ENCODE measurements at places on chromosomes 2 and 18.

- H3K27me3 ChIP-seq: no peaks in the 10 kb centered on the region
- no peaks in the 10 kb centered on the region for H3K36me3 ChIP-seq
Measured at GRCh38 chr2:225980372-225980771, 580.9 kb downstream of the NYAP2 start.

DNA sequence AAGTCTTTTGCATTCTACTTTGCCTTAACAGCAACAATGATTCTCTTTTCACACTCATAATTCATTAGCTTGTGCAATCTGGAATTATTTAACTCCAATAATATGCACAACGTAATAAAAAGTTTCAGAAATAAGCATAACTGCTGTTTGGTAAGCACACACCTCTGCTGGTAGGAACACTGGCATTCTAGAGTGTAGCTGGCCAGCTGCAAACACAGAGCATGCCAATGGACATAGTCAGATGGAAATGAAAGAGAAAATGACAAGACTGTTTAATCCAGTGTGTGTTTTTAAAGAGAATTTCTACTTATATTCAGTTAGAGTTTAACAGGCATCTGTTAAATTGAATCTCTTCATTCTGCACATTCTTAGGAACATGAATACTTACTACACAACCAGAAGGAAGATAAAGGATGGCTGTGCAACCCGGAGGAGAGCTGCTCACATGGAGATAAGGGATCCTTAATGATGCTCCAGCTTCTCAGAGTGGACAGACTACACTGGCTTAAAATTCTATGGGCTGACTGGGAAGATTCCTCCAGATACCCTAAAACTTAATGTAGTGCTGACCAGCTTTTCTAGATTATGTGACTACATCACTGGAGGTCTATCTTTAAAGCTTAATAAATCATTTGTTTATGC, 94.6 kb upstream of the CHAC2 start:
- DNase-seq: peak; percentile 2
- H3K36me3 ChIP-seq: peaks cover 3% of the 10 kb centered on the region
- no peak overlapping the region for H3K27ac ChIP-seq
- no peak overlapping the region for H3K4me3 ChIP-seq
- no peaks in the 10 kb centered on the region for H3K27me3 ChIP-seq

GRCh38 chr2:166463640-166464039, 30.4 kb downstream of the SCN7A start:
- no peak overlapping the region for H3K27ac ChIP-seq
- no peaks in the 10 kb centered on the region for H3K4me1 ChIP-seq
- H3K36me3 ChIP-seq: no peaks in the 10 kb centered on the region

GRCh38 chr2:116487336-116487735, 1327.2 kb upstream of the DDX18 start:
- no peaks in the 10 kb centered on the region for H3K27me3 ChIP-seq
- no peak for DNase-seq
- no peak overlapping the region for H3K27ac ChIP-seq
- no peak overlapping the region for H3K4me3 ChIP-seq
- H3K4me1 ChIP-seq: no peaks in the 10 kb centered on the region
- no peaks in the 10 kb centered on the region for H3K36me3 ChIP-seq

GRCh38 chr18:10290638-10291235, 163.7 kb upstream of the APCDD1 start:
- no peak for DNase-seq
- no peaks in the 10 kb centered on the region for H3K36me3 ChIP-seq
- H3K27me3 ChIP-seq: no peaks in the 10 kb centered on the region
- H3K27ac ChIP-seq: no peak overlapping the region

DNA sequence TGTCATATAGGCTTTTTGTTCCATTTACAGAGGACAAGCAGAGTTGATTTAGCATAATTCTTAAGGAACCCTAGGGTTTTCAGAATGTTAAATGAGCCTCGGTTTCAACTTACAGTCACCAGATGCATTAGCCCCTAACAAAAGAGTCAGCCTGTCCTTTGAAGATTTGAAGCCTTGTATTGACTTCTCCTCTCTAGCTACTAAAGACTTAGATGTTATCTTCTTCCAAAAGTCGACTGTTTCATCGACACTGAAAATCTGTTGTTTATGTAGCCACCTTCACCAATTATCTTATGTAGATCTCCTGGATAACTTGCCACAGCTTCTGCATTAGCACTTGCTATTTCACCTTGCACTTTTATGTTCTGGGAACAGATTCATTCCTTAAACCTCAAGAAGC, 31.6 kb upstream of the SOX11 start:
- no peak overlapping the region for H3K27ac ChIP-seq
- H3K4me3 ChIP-seq: no peak overlapping the region
- no peaks in the 10 kb centered on the region for H3K4me1 ChIP-seq
- DNase-seq: no peak
- H3K36me3 ChIP-seq: no peaks in the 10 kb centered on the region

- DNase-seq: peak; percentile 96
- H3K36me3 ChIP-seq: no peaks in the 10 kb centered on the region
- no peak overlapping the region for H3K4me3 ChIP-seq
- no peaks in the 10 kb centered on the region for H3K27me3 ChIP-seq
- H3K27ac ChIP-seq: peak overlapping the region; percentile 68
Measured at GRCh38 chr2:72115110-72116080, 32.3 kb downstream of the CYP26B1 start.

DNA sequence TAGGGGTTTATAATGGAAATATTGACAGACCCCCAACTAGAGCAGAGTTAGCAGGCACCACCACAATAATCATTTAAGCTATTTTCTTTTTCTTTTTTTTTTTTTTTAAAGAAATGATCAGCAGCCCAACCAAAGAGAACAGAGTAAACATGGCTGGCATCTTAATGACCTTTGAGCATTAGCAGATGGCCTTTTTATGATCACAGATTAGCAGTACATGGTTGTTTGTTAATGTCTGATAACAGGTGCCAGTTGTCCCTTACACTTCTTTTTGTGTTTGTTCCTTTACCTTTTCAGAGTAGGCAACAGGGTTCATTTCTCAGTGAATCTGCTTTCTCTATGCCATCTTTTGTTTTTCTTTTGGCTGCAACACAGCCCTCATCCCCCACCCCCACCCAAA, 747.0 kb downstream of the BCL11A start:
- H3K36me3 ChIP-seq: no peaks in the 10 kb centered on the region
- peaks cover 9% of the 10 kb centered on the region for H3K4me1 ChIP-seq
- DNase-seq: no peak
- no peaks in the 10 kb centered on the region for H3K27me3 ChIP-seq
- no peak overlapping the region for H3K4me3 ChIP-seq

DNA sequence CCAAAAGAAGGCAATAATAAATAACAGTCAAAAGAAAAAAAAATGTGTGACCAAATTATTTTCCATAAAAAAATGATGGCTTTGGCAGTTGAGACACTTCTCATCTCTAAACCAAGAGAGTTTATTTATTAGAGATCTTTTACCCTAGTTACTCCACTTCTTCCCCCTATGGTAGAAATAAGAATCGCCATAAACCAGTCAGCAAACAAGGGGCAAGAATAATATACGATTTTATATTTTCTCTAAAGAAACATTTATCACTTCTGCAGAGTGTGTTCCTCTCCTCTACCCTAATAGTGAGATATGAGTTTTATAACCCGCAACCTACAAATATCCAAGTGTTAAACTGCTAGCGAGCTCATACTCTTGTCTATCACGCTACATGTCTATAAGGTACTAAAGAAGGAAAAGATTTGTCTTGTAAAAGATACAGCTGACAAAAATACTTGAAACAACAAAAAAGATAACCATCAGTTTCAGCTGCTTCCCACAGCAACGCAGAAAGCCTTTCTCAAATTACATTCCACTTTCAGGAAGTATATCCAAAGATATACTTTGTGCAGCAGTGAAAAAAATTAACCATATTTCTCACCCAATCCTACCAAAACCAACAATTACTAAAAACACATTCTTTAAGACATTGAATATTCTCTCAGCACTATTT, 2.3 kb downstream of the RNF103 start:
- peak overlapping the region; percentile 88 for H3K4me3 ChIP-seq
- H3K36me3 ChIP-seq: peaks cover 17% of the 10 kb centered on the region
- DNase-seq: no peak
- H3K27me3 ChIP-seq: no peaks in the 10 kb centered on the region

- DNase-seq: no peak
- H3K36me3 ChIP-seq: no peaks in the 10 kb centered on the region
Measured at GRCh38 chr2:1400943-1401735, 12.1 kb upstream of the TPO start.

DNA sequence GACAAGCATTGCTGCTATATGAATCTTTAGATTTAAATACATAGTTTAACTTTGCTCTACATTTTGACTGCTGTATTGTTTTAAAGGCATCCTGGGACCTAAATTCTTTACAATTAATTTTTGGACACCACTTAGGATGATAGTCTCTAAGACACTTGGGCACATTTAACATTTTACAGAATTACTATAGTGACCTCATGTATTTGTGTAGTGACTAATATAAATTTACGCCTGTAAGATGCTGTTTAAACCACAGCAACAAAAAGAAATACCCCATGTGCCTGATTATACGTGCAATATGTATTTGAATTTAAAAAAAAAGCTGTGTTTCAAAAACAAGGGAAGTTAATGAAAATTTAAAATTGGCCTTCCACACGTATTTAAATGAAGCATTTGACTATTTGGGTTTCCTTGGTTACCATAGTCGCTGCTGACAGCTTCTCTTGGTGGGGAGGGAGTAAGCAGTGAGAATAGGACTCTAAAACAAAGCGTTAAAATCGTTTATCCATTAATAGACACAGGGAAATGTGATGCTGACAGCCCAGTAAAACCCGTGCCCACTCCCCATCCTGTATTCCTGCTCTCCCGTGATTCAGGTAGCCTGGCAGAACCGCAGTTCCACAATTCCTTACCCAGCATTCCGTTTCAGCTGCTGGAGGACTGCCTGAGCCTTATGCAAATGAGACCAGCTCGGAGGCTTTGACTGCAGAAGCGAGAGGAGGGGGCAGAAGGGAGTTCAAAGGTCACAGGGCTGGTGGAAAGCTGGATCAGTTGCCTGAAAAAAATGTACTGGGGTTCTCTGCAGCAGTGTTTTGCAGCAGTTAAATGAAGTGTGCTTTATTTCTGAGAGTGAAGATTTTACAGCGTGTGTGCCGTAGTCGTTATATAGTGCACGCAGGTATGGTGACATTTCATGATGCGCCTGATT, 104.3 kb downstream of the CSRNP3 start:
- 0 out of 2 replicates have a peak, but pooled peaks cover 3% of the 10 kb centered on the region for H3K27me3 ChIP-seq
- no peaks in the 10 kb centered on the region for H3K36me3 ChIP-seq
- H3K4me1 ChIP-seq: no peaks in the 10 kb centered on the region
- no peak for DNase-seq
- H3K27ac ChIP-seq: no peak overlapping the region
- H3K4me3 ChIP-seq: no peak overlapping the region

DNA sequence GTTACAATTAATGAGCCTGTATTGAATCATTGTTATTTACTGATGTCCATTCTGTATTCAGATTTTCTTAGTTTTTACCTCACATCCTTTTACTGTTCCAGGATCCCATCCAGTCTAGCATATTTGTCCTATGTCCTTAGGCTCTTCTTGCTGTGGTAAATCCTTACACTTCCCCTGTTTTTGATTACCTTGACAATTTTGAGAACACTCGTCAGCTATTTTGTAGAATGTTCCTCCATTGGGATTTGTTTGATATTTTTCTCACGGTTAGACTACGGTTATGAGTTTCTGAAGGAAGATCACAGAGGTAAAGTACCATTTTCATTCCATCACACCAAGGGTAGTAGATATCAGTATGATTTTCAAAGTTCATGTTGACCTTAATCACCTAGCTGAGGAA, 202.3 kb downstream of the AKAIN1 start:
- H3K27ac ChIP-seq: no peak overlapping the region
- H3K4me1 ChIP-seq: no peaks in the 10 kb centered on the region
- H3K27me3 ChIP-seq: no peaks in the 10 kb centered on the region

DNA sequence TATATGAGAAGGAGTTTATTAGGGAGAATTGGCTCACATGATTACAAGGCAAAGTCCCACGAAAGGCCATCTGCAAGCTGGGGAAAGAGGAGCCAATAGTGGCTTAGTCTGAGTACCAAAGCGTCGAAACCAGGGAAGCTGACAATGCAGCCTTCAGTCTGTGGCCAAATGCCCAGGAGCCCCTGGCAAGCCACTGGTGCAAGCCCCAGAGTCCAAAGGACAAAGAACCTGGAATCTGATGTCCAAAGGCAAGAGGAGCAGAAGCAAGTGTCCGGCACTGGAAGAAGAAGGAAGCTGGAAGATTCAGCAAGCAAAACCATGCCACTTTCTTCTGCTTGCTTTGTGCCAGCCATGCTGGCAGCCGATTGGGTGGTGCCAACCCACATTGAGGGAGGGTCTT, 74.3 kb upstream of the NPAS2 start:
- no peak overlapping the region for H3K27ac ChIP-seq
- H3K36me3 ChIP-seq: no peaks in the 10 kb centered on the region
- no peak overlapping the region for H3K4me3 ChIP-seq
- H3K4me1 ChIP-seq: peaks cover 51% of the 10 kb centered on the region
- DNase-seq: no peak

GRCh38 chr2:142112757-142113221, 18.0 kb downstream of the LRP1B start:
- H3K27me3 ChIP-seq: no peaks in the 10 kb centered on the region
- no peaks in the 10 kb centered on the region for H3K36me3 ChIP-seq
- no peak overlapping the region for H3K27ac ChIP-seq

DNA sequence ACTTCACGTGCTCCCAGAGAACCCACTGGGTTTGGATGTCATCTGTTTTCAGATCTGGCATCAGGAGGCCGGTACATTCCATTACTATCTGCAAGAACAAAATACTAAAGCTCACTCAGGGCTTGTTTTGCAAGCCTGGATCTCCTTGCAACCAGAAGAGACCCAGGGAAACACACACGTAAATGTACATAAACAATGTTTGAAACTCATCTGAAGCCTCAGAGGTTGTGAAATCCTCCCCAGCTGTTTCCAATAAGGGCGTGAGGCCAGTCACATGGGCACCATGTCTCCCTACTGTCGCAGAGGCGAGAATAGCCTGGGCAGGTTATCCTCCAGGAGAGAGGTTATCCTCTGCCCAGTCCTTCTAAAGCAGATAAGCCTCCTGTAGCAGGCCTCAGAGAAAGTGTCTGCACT, 186.9 kb downstream of the GFPT1 start:
- no peaks in the 10 kb centered on the region for H3K27me3 ChIP-seq
- no peak overlapping the region for H3K4me3 ChIP-seq
- no peak for DNase-seq
- H3K4me1 ChIP-seq: peaks cover 26% of the 10 kb centered on the region
- H3K36me3 ChIP-seq: peaks cover 11% of the 10 kb centered on the region

DNA sequence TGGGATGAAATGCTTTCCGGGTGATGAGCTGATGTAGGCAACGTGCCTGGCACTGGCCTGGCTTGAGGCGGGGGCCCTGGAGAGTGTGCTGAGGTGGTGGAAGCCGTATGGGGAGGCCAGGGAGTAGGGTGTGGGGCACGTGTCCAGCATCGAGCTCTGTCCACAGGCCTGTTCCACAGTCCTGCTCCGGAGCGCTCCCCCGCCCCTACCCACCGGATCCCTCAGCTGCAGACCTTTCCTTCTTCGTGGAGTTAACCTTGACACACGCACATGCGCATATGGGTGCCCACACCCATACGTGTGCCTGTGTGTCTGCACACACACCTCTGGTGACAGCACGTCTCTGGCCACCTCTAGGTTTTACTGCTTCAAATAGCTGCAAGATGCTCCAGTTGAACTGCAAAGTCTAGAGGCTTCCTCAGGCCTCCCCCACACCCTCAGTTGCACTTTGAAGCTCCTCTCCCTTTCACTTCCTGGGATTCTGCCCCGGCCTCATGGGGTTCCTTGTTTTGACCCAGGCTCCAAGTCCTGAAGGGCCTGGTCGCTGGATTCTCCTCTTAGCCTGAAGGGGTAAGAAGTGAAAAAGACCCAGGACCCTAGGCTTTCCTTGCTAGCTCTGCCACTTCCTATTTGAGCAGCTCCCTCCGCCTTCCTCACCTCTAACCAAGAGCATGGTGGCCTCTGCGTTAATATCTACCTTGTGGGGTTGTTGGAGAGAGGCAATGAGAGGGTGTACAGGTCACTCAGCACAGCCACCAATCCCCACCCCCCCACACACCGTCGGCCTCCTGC, 49.5 kb downstream of the INHBB start:
- no peak overlapping the region for H3K4me3 ChIP-seq
- no peaks in the 10 kb centered on the region for H3K27me3 ChIP-seq
- H3K4me1 ChIP-seq: peaks cover 55% of the 10 kb centered on the region
- no peak overlapping the region for H3K27ac ChIP-seq
- no peaks in the 10 kb centered on the region for H3K36me3 ChIP-seq

Data from SJSA1 (cell line).